AG04449 (cell line): ENCODE measurements at places on chromosomes 2 and 18.

- no peak for DNase-seq
Measured at GRCh38 chr2:10171006-10171800, 48.7 kb downstream of the RRM2 start.

- no peak for DNase-seq
Measured at GRCh38 chr2:115083225-115083624, 640.8 kb downstream of the DPP10 start.

DNA sequence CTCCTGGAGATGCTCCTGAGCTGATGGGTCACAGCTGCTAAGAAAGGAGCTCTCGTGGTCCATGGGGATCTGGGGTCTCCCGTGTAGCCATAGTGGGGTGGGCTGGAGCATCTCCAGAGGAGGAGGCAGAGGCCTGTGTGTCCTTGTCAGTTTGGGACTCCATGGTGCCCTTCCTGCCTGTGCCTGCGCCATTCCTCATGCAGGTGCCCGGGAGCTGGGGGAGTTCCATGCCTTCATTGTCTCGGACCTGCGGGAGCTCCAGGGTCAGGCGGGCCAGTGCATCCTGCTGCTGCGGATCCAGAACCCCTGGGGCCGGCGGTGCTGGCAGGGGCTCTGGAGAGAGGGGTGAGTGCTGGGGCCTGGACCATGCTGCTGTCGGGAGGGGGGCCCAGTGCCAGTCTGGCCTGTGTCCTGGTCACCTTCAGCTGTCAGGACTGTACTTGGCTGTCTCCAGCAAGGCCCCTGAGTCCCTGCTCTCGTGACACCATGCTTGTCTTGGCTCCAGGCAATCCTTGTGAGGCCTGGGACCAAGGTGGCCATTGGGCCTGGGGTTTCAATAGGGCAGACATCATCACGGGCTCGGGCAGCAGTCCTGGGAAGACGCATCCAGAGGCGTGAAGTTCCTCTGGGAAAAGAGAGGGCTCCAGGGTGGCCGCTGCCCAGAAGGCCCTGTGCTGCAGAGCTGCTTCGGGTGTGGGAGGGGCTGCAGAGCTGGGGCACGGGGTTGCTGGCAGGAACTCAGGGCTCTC lies 7.3 kb downstream of the CAPN10 start:
- no peak for DNase-seq

- DNase-seq = no peak
Measured at GRCh38 chr2:189576396-189576795, 4.2 kb downstream of the SLC40A1 start.

DNA sequence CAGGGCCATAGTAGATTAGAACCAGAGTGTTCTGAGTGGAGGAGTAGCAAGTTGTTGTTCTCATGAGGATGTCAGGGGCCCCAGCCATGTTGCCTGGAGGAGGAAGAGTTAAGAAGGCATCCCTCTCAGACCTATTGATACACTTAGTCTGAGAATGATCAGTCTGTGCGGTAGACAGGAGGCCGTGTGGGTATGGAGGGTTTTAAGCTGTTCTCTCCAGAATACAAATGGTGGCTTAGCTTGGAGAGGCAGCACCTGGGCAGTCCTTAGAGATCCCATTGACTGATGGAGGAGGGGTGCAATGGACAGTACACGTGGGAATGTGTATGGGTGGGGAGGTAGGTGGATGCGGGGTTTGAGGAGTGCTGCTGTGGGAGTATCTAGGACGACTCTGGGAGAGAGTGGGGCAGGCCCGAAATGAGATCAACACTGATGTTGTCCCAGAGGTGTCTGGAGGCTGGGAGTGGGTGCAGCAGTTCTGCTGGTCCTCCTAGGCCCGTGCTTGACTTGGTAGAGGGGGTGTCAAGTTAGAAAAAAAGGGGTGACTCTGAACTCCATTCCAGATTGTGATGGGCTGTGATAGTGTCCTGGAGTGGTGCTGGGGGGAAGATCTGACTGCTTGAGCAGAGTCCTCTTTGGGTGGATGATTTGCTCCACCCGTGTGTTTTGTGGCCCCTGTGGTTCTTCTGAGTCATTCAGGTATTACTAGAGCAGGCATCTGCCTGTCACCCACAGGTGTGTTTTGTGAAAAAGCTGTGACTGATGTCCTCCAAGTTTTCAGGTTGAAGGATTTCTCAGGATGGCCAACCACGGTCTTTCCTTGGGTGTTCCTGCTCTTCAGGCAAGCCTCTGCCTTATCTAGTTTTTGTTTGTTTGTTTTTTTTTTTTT lies 44.7 kb downstream of the C2orf42 start:
- DNase-seq = no peak

DNA sequence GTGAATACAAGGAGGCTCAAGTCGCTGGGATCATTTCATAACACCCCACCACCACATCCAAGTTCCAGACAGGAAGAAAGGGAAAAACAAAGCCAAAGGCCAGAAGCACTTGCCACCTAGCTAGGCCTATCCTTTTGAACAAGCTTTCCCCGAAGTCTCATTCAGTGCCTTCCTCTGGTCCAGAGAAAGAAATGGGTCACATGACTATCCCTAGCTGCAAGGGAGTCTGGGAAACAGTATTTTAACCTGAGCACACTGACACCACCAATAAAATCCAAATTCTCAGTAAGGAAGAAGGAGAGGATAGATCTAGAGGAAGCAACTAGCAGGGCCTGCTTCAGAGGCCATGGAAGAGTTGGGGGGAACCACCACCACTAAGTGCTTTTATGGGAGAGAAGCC lies 91.2 kb downstream of the POLR1A start:
- no peak for DNase-seq

DNA sequence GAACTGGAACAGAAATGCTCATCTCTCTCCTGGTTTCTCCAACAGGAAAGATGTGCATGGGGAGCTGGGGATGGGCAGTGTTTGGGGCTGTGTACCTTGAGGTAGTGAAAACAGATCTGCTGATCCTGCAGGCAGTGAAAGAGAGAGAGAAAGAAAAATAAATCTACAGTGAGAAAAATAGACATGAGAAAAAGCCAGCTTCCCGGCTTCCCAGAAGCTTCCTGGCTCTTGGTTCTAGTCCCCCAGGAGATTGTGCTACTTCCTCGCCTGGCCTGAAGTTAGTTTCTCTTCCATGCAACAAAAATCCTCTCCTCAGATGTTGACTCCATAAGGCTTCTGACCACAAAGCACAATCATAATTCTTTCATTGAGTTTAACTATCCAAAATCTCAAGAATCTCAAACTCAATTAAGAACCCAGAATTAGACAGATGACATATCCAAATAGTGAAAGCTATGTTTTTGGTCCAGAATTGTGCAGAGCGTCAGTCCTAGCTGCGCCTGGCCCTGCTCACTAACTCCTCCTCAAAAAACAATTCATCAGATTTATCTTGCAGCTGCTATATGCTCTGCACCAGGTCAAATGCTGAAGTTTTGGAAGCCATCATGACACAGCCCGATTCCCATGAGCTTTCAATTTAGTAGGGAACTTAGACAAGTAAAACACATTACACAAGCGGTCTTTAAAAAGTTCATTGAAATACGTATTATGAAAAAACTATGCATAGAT lies 20.1 kb upstream of the NAB1 start:
- no peak for DNase-seq
